ENCODE measurements at places on chromosomes 6 and 20.

DNA sequence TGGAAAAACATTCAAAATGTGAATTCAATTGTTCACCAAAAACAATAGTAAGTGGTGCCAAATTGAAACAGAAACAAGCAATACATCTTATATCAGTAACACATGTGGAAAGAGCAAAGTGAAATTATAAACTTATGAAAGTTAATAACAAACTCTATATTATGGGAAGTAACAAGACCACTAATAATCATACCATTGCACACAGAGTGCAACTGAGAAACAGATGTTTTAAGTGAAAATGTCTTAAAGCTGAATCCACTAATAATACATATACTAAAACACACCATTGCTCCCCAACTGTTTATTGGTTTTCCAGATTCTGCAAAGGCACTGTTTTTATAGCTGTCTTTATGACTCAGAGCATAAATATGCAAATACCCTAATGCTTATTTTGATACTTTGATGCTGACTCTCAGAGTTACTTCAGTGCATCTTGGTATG is 292.3 kb downstream of the RFPL4B start:
- no peak for DNase-seq

GRCh38 chr6:24649691-24650090 is 3.7 kb upstream of the KIAA0319 start:
- no peak for DNase-seq

DNA sequence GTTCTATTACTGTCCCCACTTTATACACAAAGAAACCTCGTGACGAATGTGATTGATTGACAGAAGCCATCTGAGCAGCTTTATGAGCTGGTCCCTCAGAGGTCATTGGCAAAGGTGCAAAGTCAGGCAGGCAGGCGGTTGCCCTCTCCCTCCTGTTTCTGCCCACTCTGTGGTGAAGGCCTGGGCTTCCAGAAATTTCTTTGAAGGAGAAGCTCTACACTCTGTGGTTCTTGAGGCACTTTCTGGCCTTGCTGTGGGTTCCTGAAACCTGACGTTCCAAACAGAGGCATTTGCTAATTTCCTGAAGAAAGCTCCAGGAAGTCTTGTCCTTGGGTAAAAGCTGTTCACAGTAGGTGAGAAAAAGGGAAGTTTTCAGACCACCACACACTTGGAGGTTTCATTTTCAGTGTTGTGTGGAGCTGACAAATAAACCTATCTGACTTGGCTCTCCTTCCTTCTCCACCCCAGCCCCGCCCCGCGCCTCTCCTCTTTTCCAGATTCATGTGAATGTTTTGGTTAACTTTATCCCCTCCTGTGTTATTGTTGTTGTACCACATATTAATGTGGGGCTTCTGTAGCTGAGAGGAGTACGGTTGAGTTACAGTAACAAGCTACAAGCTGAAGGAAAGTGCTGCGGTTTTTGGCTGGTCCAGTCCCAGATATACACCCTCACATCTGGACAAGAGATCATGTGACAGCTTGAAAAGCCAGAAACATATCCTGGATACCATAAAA is 274.1 kb downstream of the CLIC5 start:
- no peak for DNase-seq

DNA sequence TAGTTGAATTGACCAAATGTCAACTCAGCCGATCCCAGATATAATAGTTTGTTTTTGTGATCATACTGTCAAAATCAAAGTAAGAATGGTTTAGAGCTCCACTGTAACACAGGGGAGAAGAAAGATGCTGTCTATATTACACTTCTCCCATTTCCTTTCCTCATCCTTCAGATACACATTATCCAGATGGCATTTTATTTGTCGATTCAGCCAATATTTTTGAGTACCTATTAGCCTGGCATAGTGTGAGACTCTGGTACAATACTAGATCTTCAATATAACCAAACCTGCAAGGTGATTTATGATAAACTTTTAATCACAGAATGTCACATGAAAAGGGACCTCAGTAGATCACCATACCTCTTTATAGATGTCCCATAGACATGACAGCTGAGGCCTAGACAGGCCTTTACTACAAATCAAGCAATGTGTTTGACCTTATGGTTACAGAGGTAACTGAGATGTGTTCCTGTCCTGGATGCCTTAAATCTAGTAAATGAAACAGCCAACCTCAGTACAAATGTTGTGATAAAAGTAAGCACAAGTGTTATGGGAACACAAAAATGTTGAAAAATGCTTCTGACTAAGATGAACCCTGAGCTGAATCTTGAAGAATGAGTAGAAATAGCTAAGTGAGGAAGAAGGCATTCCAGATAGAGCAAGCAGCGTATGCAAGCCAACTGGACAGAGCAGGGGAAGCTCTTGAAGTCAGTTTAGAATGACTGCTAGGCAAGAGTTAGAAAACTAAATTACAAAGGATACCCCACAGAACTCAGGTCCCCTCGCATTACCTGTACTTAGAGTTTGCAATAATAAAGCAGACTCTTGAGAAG is 1.9 kb downstream of the FBXO9 start:
- DNase-seq, result no peak

- DNase-seq, result no peak
Measured at GRCh38 chr20:16587066-16587465, 13.8 kb upstream of the KIF16B start.

GRCh38 chr20:14378326-14378725 is 40.9 kb upstream of the FLRT3 start:
- DNase-seq, result no peak

GRCh38 chr6:53734473-53735299 is 60.1 kb upstream of the LRRC1 start:
- no peak for DNase-seq

GRCh38 chr20:33561692-33562601 is 72.1 kb downstream of the CBFA2T2 start:
- DNase-seq, result no peak

DNA sequence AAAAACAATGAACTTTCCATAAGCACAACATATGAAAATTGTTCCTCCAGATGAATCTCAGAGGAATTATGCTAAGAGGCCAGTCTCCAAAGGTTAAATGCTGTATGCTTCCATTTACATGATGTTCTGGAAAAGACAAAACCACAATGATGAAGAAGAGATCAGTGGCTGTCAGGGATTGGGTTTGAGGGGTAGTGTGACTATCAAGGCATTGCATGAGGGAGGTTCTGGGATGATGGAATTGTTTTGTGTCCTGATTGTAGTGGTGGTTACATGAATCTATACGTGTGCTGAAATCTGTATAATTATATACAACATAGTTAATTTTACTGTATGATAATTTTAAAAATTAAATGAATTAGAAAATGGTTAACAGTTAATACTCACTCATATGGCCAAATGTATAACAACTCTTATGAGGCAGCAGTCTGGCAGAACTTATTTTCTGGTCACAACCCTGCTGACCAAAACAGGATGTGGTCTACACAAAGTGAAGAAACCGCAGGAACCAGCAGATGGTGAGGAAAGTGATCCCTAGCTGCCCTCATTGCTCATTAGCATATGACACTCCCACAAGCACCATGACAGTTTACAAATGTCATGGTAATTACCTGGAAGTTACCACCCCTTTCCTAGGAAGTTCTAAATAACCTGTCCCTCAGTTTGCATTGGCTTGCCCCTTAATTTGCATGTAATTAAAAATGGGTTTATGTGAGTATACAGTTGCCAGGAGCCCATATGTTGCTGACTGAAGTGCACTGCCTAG is 31.9 kb downstream of the NSFL1C start:
- DNase-seq, result no peak

GRCh38 chr6:7732228-7732627 is 6.3 kb downstream of the BMP6 start:
- no peak for DNase-seq

- no peak for DNase-seq
Measured at GRCh38 chr6:79421707-79422484, 115.3 kb downstream of the LCA5 start.

DNA sequence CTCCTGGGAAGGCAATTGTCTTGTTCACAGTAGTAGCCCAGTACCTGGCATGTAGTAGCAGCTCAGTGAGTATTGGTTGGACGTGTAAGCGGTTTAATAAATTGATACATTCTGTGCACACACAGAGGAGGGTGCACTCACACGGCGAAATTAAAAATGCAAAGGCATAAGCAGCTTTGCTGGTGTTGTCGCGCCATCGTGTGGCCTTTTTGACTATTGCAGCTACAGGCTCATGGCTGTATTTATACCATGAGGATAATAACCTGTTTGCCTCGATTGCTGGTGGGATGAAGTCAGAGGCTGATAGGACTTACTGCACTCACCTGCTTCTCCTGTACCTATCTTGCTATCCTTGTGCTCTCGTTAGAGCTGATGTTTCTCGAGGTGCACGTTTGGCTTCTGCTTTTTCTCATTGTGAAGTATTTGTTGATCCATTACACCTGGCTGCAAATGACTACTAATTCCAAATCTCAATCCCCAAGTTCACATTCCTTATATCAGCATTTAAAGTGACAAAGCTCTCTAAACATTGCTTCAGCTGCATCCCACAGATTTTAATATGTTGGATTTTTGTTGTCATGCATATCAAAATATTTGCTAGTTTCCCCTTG is 61.5 kb downstream of the TBXT start:
- DNase-seq, result no peak

- DNase-seq, result no peak
Measured at GRCh38 chr6:20665290-20665689, 131.0 kb downstream of the CDKAL1 start.

DNA sequence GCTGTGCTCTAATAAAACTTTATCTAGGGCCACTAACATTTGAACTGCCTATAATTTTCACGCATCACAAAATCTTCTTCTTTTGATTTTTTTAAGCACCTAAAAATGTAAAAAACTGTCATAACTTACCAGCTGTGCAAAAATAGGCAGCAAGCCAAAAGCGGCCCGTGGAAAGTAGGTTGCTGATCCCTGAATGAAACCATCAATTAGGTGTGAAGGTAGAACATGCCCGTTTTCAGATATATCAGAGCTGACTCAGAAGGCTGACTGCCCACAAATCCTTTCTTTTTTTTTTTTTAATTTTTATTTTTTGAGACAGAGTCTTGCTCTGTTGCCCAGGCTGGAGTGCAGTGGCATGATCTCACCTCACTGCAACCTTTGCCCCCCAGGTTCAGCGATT is 4.9 kb upstream of the IPCEF1 start:
- DNase-seq, result no peak

GRCh38 chr6:42118162-42119001 is 24.0 kb downstream of the C6orf132 start:
- DNase-seq, result no peak

GRCh38 chr20:4141291-4142240 is 126.2 kb upstream of the RNF24 start:
- DNase-seq, result no peak

GRCh38 chr20:6919792-6920468 is 152.4 kb downstream of the BMP2 start:
- DNase-seq, result no peak

GRCh38 chr6:40754461-40755045 is 167.4 kb upstream of the LRFN2 start:
- no peak for DNase-seq

DNA sequence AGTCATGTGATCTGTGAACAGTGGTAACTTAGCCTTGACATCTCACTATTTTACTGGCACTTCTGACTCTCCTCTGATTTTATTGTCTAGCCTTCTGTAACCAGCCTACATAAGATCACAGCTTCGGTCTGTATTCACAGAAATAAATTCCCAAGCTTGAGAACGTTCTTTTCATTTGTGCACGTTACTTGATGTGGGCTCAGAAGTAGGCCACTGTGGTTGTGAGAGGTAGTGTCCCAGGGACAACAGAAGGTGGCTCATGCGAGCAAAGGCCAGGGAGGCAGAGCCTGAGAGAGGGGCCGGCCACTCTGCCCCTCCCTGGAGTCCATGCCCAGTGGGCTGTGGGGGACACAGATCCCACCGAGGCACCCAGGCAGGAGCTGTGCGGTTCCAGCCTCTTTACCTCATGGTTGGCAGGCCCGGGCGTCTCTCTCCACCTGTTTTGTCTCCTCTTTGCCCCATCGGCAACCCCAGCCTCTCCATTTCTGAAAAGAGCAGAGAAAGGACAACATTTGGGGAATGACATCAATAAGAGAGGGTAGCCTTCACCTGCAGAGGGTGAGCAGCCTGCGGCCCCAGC is 207.5 kb upstream of the CST7 start:
- no peak for DNase-seq

GRCh38 chr6:14693301-14694192 is 552.3 kb upstream of the JARID2 start:
- no peak for DNase-seq

DNA sequence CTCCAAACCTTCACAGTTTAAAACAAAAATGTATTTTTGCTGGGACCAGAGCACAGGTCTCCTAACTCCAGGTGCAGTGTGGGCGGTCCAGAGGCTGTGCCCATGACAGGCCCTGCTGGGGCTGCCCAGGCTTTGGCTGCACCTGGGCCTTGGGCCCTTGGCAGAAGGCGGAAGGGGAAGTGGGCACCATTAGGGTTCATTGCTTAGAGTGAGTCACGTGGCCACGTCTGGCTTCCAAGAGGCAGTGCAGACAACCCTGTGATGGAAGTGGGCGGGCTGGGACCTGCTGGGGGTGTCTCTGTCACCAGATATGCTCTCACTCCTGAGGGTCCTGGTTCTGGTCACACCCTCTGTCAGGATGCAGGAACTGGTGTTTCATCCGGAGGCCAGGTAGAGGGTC is 302.2 kb downstream of the QKI start:
- no peak for DNase-seq

DNA sequence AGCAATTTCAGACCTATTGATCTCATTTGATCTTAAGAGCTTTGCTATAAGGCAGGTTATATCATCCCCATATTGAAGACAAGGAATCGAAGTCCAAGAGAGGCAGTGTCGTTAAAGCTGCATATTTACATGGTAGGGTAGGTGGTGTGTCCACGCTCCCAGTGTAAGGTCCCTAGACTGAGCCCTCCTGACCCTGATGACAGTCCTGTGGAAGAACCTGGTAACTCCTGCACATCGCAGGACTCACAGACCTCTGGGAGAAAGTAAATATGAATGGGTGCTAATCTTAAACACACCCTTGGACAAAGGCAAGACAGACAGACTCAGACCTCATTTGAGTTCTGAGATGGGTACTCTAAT is 602 bp upstream of the HLA-DPB1 start:
- no peak for DNase-seq

GRCh38 chr6:170292407-170293158 is 1.7 kb upstream of the DLL1 start:
- no peak for DNase-seq

DNA sequence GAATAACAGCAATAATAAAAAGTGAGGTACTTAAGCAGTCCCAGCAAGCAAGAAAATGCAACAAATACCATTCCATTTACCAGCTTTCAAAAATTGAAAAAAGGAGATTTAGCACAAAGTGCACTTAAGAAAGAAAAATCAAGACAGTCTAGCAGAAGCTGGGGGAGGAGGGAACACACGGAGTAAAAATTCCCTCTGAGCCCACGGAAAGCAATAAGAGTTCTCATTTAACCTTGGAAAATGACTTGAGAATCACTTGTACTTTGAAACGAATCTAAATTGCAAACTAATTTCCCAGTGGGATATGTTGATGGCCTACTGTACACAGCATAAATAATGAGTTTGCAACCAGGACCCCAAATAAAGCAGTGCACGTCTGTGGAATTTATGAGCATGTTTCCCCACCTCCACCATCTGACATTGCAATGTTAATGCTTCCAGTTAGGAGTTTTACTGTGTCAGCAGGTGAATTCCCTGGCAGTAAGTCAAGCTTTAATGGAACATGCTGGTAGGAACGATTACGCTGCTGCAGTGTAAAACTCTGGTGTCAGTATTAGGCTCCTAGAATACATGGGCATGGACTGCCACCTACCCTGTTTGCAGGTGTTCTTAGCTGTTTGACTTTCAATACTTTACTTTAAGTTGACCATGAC is 386.8 kb downstream of the HDGFL1 start:
- no peak for DNase-seq

GRCh38 chr6:11094411-11094851 is 797 bp downstream of the SMIM13 start:
- DNase-seq, result no peak
